ENCODE measurements at places on chromosomes 3 and 15.

GRCh38 chr15:79296583-79296982 is 14.1 kb downstream of the ANKRD34C start:
- no peak for DNase-seq

GRCh38 chr3:6526321-6526720 is 334.6 kb upstream of the GRM7 start:
- DNase-seq = no peak

DNA sequence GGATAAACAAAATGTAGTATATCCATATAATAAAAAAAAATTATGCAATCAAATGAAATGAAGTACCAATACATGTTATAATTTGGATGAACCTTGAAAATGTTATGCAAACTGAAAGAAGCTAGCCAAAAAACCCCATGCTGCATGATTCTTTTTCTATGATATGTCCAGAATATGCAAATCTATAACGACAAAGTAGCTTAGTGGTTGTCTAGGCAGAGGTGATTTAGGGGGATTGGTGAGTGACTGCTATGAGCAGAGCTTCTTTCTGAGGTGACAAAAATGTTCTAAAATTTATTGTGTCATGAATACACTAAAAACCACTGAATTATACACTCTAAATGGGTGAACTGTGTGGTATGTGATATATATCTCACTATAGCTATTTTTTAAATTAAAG is 324.6 kb downstream of the CTNNB1 start:
- DNase-seq = no peak

DNA sequence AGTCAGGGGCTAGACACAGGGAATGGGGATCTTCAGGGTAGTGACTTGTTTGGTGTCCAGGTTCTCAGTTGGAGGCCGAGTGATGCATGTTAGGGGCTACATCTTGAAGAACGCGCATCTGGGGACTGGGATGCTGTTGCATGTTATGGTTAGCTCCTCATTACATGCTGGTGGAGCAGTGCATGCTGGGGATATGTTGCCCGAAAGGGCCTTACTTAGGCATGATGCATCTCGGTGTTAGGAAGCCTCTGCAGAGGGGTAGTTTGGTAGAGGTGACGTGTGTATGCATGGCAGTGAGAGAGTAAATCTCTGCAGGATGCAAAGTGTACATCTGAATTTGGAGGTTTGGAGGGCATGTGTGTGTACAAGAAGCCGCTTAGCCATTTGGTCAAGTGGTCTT is 2.4 kb downstream of the EIF4G1 start:
- no peak for DNase-seq

GRCh38 chr15:53762916-53763315 is 3.5 kb upstream of the WDR72 start:
- no peak for DNase-seq

- DNase-seq = peak; percentile 87
Observed at GRCh38 chr3:181709537-181710279, 2.0 kb upstream of the SOX2 start.

DNA sequence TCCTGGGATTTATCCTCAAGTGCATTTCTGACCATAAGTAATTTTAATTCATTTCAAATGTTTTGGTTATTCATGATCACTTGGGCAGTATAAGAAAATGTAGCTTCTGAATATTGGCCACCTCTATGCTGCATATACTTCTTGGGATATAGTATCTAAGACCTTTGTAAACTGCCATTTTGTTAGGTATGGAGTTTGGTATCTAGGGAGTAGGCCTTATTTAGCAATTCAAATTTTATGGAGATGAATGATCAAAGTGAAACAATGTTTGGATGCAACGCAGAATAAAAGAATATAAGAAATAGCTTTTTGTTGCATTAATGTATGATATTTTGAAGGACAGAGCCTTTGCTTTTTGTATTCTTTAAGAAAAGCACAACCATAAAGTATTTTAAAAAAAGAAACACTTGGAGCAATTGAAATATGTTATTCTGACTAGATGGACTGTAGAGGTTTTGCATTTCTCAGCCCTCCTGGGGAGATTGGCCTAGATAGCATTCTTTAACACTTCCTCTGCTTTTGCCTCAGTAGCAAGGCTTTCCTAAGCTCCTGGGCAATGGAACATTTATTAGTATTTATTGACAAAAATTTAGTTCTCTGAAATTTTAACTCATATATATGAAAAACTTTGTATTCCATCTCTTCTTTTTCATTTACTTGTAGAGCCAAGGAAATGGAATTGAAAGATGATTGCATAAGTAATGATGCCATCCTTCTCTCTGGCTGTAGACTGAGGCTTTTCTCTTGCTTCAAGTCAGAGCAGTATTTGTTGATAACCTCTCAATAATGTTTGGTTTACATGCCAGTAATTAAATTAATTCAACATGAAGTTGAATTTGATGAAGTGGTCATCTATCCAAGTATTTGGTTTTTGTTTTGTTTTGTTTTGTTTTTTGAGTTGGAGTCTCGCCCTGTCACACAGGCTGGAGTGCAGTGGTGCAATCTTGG is 61.8 kb upstream of the UTS2B start:
- DNase-seq = no peak

GRCh38 chr3:158768881-158769543 is 32.8 kb upstream of the MFSD1 start:
- no peak for DNase-seq

DNA sequence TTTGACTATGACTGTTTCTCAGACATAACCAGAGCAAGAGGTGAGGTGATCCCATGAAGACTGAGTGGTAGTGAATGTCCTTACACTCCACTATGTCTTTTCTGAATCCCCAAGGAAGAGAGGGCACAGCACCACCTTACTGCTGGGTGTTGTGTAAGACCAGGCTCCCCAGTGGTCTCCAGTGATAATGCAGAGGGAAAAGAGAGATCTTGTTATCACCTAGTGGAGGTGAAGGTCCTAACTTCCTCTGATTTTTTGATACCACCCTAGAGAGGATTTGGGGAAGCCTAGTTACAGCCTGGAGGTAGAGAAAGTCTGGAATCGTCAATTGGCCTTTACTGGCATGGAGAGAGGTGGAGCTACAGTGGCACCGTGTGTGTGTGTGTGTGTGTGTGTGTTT is 288.0 kb upstream of the BCHE start:
- DNase-seq = no peak

DNA sequence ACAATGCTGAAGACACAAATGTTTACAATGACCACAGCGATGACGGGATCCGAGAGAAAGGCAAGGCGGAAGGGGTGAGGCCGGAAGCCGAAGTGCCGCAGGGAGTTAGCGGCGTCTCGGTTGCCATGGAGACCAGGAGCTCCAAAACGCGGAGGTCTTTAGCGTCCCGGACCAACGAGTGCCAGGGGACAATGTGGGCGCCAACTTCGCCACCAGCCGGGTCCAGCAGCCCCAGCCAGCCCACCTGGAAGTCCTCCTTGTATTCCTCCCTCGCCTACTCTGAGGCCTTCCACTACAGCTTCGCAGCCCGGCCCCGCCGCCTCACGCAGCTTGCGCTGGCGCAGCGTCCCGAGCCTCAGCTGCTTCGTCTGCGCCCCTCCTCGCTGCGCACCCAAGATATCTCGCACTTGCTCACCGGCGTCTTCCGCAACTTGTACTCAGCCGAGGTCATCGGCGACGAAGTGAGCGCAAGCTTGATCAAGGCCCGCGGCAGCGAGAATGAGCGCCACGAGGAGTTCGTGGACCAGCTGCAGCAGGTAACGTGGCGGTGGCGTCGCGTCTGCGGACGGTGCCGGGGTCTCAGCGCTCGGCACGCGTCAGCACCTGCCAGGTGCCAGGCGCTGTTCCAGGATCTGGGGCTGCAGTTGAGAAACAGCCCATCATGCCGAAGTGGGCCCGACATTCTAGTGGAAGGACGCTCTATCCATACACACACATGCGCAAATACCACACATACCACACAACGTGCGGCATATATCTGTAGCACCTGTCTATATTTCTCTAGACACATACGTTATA is at the start of gene DLEC1:
Gene DLEC1, plus strand, starts transcription at position 108 of the 798 bp plus-strand sequence. Its CDS starts 18 bp downstream, at position 126.
- no peak for DNase-seq

- DNase-seq = no peak
Observed at GRCh38 chr3:133860519-133860918, 35.2 kb downstream of the RAB6B start.

DNA sequence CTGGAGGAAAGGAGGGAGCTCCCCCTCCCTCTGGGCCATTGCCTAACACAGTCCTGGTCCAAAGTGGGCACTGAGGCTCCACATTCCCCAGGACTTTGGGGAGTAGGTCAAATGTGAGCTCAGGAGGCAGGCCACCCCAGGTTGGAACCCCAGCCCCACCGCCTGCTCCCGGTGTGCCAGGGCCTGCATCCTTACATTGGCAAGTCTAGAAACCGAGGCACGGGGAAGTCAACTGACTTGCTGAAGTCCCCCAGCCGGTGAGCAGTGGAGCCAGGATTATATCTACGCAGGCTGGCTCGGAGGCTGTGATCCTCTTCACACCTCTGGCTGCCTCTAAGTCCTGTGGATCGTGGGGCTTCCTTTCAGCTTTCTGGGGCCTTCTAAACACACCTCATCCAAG is 48.7 kb downstream of the RHCG start:
- DNase-seq = no peak

DNA sequence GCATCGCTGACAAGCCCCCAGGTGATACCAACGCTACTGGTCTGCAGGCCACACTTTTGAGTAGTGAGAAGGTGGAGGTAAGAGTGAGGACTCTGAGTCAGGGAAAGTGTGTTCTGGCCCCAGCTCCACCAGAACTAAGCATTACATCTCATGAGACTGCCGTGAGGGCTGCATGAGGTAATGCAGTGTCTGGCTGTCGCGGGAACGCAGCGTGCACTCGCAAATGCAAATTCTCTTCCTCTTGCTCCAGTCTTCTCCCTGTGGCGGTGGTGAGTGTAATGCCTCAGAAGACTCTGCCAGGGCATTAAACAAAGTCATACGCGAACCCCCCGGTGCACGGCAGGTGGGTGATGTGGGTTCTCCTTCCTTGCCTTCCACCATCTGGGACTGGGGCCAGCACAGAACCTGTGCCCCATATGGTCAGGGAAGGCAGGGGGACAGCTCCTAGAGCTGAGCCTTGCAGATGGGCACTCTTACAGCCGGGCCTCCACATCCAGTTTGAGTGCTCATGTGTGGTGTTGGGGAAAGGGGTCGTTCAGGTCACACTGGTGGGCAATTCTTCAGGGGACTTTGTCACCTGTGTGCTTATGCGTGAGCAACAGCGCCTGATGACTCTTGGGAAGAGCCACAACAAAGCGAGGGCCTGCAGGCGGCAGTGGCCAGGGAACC is 175.8 kb downstream of the XXYLT1 start:
- no peak for DNase-seq

GRCh38 chr3:127825756-127826155 is 3.4 kb upstream of the MGLL start:
- no peak for DNase-seq

GRCh38 chr3:115857518-115858136 is 234.3 kb downstream of the GAP43 start:
- DNase-seq = no peak

DNA sequence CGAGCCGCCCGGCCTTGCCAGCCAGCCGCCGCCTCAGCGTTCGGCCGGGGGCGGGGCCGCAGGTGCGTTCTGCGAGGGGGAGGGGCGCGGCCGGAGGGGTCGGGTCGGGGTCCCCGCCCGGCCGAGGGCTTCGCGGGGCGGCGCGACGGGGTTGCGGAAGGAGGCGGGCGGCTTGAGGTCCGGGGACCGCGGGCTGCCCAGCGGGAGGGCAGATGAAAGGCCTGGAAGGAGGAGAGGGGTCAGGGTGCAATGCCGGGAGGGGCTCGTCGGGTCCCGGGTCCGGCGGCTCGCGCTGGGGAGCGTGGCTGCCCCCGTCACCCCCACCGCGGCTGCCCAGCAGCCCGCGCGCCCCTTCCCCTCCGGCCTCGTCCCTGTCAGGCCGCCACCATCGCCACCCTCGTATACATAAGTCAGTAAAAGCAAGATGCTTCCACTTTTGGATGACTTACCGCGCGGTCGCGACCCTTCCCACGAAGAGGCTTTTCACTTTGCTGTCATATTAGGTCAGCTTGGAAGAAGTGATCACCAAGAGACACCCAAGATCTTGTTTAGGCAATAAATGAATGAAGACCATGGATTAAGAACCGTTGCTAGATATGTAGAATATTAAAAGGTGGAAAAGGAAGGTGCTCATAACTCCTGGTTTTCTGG is 620 bp upstream of the ANP32A start:
- DNase-seq = no peak

DNA sequence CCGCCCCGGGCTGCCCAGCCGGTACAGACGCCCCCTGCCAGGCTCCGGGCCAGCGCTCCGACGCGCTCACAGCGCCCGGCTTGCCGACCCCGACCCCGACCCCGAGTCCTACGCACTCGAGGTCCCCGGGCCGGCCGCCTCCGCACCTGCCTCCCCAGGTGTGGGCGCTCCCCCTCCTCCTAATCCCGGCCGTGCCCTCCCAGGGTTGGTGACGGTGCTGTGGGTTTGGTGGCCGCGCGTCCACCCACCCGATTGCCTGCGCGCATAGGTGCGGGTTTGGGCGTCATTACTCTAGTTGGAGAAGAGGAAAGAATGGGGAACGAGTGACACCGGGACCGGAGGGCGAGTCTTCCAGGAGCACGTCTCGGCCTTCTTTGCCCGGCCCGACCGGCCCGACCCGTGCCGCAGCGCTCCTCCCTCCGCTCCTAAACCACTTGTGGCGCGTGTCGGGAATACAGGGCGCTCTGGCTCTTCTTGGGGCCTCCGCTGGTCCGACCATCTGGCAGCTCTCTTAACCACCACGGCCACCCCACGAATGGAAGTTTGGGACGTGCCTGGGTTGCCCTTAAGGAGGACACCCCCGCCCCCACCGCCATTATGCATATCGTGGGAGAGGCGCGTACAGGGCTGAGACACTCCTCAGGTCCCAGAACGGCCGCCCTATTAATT is 810 bp upstream of the THRB start:
- no peak for DNase-seq

DNA sequence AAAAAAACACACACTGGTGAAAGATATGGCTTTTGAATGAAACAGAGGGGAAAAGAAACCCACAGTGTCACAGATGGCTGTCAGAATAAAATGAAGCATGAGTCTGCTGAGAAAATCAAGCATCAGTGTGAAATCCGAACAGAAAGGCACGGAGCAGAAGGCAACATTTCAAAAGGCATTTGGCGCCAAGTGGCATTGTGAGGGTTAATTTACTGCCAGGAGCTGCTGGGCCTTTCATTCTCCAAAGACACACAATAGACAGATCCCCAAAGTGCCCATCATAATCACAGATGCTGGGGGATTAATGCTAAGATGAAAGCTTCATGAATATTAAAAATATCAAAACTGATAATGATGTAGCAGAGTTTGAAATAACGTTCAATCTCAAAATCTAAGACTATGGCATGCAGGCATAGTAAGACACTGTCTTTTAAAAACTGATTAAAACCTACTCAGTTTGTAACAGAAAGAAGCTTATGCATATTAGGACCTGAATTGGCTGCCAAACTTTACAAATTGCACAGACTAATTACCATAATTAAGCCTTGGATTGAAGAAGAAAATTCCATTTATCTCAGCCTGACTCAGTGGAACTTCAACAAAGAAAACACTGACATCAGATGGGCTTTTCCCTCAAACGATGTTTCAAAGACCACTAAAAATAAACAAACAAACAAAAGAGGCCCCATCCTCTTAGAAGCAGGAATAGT is 589.2 kb downstream of the ROBO1 start:
- no peak for DNase-seq

- no peak for DNase-seq
Observed at GRCh38 chr3:60325610-60326170, 925.6 kb downstream of the FHIT start.
